ENCODE measurements at places on chromosomes 3 and 15. TPM values are rescaled to one million over a fixed set of nuclear protein-coding genes. Genes with fewer than 3 reads are reported as not detected.

CD200R1L gene
- total RNA-seq = not detected

NEO1 gene
- 15.1 TPM for total RNA-seq

CPNE9 gene
- 0.06 TPM for total RNA-seq

CAMK1 gene
- 5.8 TPM for total RNA-seq

PRSS50 gene
- total RNA-seq = not detected

ZPLD1 gene
- 0.15 TPM for total RNA-seq

Measured in SJCRH30 (cell line).